ENCODE measurements at places on chromosomes 4 and X. TPM values are rescaled to one million over a fixed set of nuclear protein-coding genes. Genes with fewer than 3 reads are reported as not detected.

The SLC6A14 gene
- not detected for total RNA-seq

The TLR10 gene
- total RNA-seq: 1.1 TPM

The STARD8 gene
- total RNA-seq: 32.3 TPM

The DCLK2 gene
- total RNA-seq: 19.7 TPM

The MXRA5 gene
- 23.9 TPM for total RNA-seq

The TEC gene
- 2.8 TPM for total RNA-seq

The PALLD gene
- 180 TPM for total RNA-seq

The TRPC5OS gene
- not detected for total RNA-seq

The TENM3 gene
- 39.5 TPM for total RNA-seq

The ACE2 gene
- 16.9 TPM for total RNA-seq

The UGT2B15 gene
- not detected for total RNA-seq

The PGM2 gene
- total RNA-seq: 33.8 TPM

The TMEM154 gene
- total RNA-seq: 3.3 TPM

The AKAP14 gene
- not detected for total RNA-seq

The SPANXC gene
- not detected for total RNA-seq

The CLNK gene
- 0.93 TPM for total RNA-seq

The ASMT gene
- not detected for total RNA-seq

The LNX1 gene
- 19.3 TPM for total RNA-seq

The TKTL2 gene
- not detected for total RNA-seq

The RAB39B gene
- 2.0 TPM for total RNA-seq

The CCDC120 gene
- 6.4 TPM for total RNA-seq

The MAGEB17 gene
- total RNA-seq: not detected

The CNKSR2 gene
- 3.2 TPM for total RNA-seq

The AVPR2 gene
- 4.1 TPM for total RNA-seq

The TXK gene
- 4.0 TPM for total RNA-seq

The SLC16A2 gene
- total RNA-seq: 17.9 TPM

The PRAF2 gene
- total RNA-seq: 8.1 TPM

The CT45A1 gene
- not detected for total RNA-seq

The ADGRG4 gene
- not detected for total RNA-seq

The TLR1 gene
- 7.6 TPM for total RNA-seq

The MAGEC2 gene
- total RNA-seq: not detected

The TMPRSS11A gene
- not detected for total RNA-seq

The CCDC110 gene
- 2.1 TPM for total RNA-seq

The RBMX gene
- total RNA-seq: 222 TPM

The SYN1 gene
- total RNA-seq: 0.64 TPM

The RPA4 gene
- total RNA-seq: 2.4 TPM

The VCX3B gene
- not detected for total RNA-seq

The UGT2A1 gene
- 8.8 TPM for total RNA-seq

The CFI gene
- 97.7 TPM for total RNA-seq

The CDX4 gene
- total RNA-seq: not detected

The OTC gene
- total RNA-seq: not detected

The TMPRSS11E gene
- 0.18 TPM for total RNA-seq

The SHROOM3 gene
- 75.9 TPM for total RNA-seq

The ADH1A gene
- total RNA-seq: 0.35 TPM

The MCF2 gene
- 1.2 TPM for total RNA-seq

The UGT2B11 gene
- total RNA-seq: not detected

The IDUA gene
- total RNA-seq: 30.8 TPM

The CXCL13 gene
- 0.58 TPM for total RNA-seq

The HSFX4 gene
- not detected for total RNA-seq

The ART3 gene
- 13.8 TPM for total RNA-seq

The KLHL13 gene
- total RNA-seq: 82.4 TPM

The FOXP3 gene
- 0.23 TPM for total RNA-seq

The ERAS gene
- not detected for total RNA-seq

The PABPC4L gene
- 10.8 TPM for total RNA-seq
